ENCODE measurements at places on chromosomes 1 and 21. TPM values are rescaled to one million over a fixed set of nuclear protein-coding genes. Genes with fewer than 3 reads are reported as not detected.

The C8B gene
- total RNA-seq, result 1.9 TPM

The TSTD1 gene
- total RNA-seq, result 70.9 TPM

The NMNAT2 gene
- total RNA-seq, result 16.9 TPM

The PROX1 gene
- total RNA-seq, result 11.1 TPM

All from mucosa of gallbladder (tissue), 1 donor.